ENCODE measurements at places on chromosomes 12 and 14. TPM values are rescaled to one million over a fixed set of nuclear protein-coding genes. Genes with fewer than 3 reads are reported as not detected.

The INHBE gene
- polyA plus RNA-seq, result not detected

The CTSG gene
- 0.08 TPM for polyA plus RNA-seq

The ANKRD33 gene
- polyA plus RNA-seq, result not detected

The ADCY6 gene
- 87.7 TPM for polyA plus RNA-seq

The PGF gene
- polyA plus RNA-seq, result 9.7 TPM

The SPIC gene
- not detected for polyA plus RNA-seq

The INHBC gene
- not detected for polyA plus RNA-seq

- no peaks in the 10 kb centered on the region for H3K27me3 ChIP-seq
- H3K4me1 ChIP-seq, result peaks cover 20% of the 10 kb centered on the region
- no peak for DNase-seq
- H3K4me3 ChIP-seq, result no peak overlapping the region
- H3K27ac ChIP-seq, result no peak overlapping the region
Measured at GRCh38 chr12:26705851-26706250, 127.1 kb downstream of the ITPR2 start.

DNA sequence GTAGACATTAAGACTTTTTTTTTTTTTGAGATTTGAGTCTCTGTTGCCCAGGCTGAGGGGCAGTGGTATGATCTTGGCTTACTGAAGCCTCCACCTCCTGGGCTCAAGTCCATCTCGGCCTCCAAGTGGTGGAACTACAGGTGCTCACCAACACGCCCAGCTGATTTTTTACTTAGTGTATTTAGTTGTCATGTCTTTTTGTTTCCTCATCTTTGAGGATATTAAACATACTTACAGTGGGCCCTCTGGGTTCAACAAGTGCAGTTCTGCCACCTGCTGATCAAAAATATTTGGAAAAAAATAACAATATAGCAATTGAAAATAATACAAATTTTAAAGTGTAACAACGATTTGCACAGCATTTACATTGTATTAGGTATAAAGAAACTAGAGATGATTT lies 4.4 kb upstream of the B4GALNT1 start:
- peaks cover 6% of the 10 kb centered on the region for H3K4me1 ChIP-seq
- no peak for DNase-seq
- no peak overlapping the region for H3K27ac ChIP-seq
- no peak overlapping the region for H3K4me3 ChIP-seq
- no peaks in the 10 kb centered on the region for H3K36me3 ChIP-seq
- H3K27me3 ChIP-seq, result peaks cover 19% of the 10 kb centered on the region

DNA sequence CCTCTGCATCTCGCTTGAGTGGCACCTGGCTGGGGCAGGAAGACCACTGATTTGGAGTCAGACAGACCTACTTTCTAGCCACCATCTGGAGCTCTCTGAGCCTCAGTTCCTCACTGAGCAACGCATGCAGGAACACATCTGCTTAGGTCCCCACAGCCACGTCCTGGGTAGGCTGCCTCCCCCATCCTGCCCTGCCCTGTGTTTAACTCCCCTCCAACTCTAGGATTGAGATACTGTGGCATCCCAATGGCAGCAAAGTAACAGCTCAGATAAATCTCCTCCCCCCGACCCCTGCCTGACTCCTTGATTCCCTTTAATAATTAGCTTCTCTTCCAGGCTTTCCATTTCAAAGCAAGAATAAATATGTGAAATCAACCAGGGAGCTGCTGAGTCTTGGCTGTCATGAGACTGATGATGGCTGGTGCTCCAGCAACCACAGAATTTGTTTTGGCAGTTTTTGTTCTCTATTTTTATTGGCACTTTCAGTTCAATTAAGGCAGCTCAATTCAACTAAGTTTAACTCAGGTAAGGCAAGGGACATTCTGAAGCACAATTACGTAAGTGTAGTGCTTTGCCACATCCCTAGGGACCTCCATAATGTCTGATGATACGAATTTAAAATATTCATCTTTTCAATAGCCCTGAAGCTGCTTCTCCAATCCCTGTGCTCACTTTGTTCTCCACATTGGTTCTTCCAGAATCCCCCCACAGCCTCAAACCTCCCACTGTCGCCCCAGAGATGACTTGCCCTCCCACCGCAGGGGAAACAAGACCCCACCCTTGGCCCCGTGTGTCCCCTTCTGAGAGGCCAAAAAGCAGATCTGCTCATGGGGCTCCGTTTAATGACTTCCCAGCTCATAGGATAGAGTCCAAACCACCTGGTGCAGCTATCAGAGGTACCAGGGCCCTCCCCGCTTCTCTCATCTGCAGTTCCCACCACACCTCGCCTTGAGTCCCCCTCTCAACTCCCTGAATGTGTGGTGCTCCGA lies 58.2 kb downstream of the ESR2 start:
- no peaks in the 10 kb centered on the region for H3K36me3 ChIP-seq
- no peak overlapping the region for H3K4me3 ChIP-seq
- H3K4me1 ChIP-seq, result peaks cover 4% of the 10 kb centered on the region
- no peaks in the 10 kb centered on the region for H3K27me3 ChIP-seq

GRCh38 chr12:31897781-31898503 lies 61.3 kb upstream of the RESF1 start:
- no peaks in the 10 kb centered on the region for H3K36me3 ChIP-seq
- peak; percentile 72 for DNase-seq
- no peak overlapping the region for H3K4me3 ChIP-seq
- H3K4me1 ChIP-seq, result peaks cover 12% of the 10 kb centered on the region
- H3K27me3 ChIP-seq, result no peaks in the 10 kb centered on the region

DNA sequence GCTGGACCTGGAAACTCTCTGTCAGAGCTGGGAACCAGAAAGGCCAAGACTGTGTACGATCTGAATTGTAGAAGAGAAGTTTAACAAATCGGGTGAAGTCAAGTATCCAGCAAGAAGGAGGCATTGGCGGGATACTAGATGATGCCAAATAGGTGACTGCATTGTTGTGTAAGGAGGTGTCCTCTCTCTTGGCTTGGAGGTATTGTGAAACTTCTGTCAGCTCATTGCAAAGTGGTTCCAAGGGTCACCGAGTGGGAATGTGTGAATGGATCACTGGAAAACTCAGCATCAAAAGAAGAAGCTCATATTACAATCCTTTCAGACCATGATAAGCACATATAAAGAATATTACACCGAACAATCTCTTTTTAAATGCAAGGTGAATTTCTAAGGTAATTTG lies 11.7 kb downstream of the NAV3 start:
- peaks cover 9% of the 10 kb centered on the region for H3K4me1 ChIP-seq
- DNase-seq, result no peak
- no peaks in the 10 kb centered on the region for H3K36me3 ChIP-seq
- no peak overlapping the region for H3K4me3 ChIP-seq

GRCh38 chr14:61749264-61749663 lies 13.0 kb upstream of the SNAPC1 start:
- no peak for DNase-seq
- H3K27ac ChIP-seq, result peak overlapping the region; percentile 92
- H3K36me3 ChIP-seq, result peaks cover 4% of the 10 kb centered on the region
- H3K4me1 ChIP-seq, result no peaks in the 10 kb centered on the region
- H3K4me3 ChIP-seq, result peak overlapping the region; percentile 37
- no peaks in the 10 kb centered on the region for H3K27me3 ChIP-seq

DNA sequence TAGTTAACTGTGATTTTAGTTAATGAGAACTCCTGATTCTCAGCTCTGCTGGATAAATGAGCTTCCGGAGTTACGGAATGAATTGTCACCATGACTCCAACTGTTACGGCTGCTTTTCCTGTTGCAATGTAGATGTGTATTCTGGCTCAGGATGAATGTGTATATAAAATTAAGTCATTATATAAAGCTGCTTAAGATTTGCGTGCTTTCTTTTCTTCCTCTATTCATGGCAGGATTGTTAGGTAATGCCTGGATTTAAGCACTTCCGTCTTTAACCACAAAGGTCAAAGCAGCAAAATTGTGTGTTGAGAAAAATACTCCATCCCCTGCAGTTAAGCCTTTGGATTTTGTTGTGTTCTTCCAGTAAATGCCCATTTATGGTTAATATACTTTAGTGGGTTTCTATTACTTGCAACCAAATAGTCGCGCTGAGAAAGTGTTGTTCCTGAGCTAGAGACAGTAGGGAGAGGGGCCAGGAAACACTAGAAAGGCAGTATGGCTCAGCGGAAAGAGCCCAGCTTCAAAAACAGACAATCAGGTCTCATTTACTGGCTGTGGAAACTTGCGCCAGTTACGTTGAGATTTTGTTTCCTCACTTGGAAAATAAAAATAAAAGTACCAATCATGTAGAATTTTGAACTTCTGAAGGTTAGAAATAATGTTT lies 9.4 kb upstream of the CCDC175 start:
- no peaks in the 10 kb centered on the region for H3K36me3 ChIP-seq
- no peaks in the 10 kb centered on the region for H3K27me3 ChIP-seq

DNA sequence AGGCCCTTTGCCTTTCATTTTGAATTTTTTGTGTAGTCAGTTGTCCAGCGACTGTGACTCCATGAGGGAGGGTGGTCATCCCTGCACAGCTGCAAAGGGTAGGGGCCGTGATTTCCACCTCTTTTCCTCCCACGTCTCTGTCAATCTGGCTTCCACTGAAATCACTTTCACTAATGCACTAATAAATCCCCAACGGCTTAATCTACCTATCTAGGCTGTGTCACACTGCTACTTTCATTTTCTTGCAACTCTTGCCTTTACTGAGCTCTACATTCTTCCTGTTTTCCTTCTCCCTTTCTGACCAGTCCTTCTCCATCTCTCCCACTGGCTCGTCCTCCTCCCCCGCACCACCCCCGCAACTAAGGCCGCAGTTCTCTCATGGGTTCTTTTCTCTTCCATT lies 212.3 kb upstream of the FOXN3 start:
- no peak overlapping the region for H3K4me3 ChIP-seq
- H3K36me3 ChIP-seq, result no peaks in the 10 kb centered on the region
- H3K27me3 ChIP-seq, result no peaks in the 10 kb centered on the region
- DNase-seq, result no peak
- H3K27ac ChIP-seq, result no peak overlapping the region
- peaks cover 6% of the 10 kb centered on the region for H3K4me1 ChIP-seq

DNA sequence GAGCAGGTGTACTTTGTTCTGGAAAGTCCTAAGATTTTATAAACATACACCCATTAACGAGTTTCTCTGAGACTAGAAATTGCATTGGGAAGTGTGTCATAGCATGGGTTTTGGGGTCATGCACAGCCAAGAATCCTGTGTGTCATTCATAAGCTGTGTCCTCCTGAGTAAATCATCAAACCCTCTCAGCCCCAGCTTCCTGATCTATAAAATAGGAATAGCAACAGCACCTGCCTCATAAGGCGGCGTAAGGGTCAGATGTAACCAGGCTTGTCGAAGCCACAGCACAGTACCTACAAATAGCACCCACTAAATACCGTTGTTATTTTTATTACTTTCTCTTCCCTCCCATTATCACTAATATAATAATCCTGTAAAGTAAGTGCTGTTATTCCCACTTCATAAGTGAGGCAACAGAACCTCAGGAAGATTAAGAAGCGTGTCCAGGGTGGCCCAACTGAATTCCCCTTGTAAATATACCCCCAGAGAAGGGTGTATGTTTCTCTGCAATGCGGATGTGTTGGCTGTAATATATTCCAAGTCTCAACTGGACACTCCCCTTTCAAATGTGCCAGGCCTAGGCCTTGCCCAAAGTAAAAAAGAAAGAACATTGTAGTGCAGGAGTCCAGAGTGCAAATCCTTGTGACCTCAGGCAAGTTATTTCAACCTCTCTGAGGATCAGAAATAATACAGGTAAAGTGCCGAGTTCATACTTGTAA lies 188.3 kb upstream of the BCL2L14 start:
- H3K27ac ChIP-seq, result no peak overlapping the region
- DNase-seq, result no peak

GRCh38 chr12:44245932-44246331 lies 410.1 kb downstream of the TMEM117 start:
- H3K4me3 ChIP-seq, result no peak overlapping the region
- H3K27me3 ChIP-seq, result no peaks in the 10 kb centered on the region
- DNase-seq, result no peak
- H3K4me1 ChIP-seq, result no peaks in the 10 kb centered on the region

- H3K27ac ChIP-seq, result no peak overlapping the region
Measured at GRCh38 chr12:94242901-94243300, 94.5 kb downstream of the PLXNC1 start.

DNA sequence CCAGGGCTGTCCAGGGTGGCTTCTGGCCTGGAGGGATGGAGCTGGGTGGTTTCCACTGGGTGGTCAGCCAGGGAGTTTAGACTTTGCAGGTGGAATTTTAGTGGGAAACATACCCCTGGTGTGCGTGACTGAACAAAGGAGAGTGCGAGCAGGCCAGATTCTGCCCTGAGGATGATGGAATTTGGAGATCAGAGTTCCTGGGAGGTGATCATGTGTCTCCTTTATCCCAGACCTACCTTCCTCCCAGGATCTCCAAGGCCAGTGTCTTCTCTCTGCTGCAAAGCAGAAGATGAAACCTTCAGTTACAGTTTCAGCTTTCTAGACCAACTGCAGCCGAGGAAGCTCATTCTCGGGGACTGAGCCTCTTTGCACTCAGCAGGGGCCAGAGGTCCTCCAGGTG lies 33.2 kb downstream of the RPH3A start:
- no peaks in the 10 kb centered on the region for H3K36me3 ChIP-seq
- no peaks in the 10 kb centered on the region for H3K4me1 ChIP-seq
- H3K27ac ChIP-seq, result no peak overlapping the region

All from heart left ventricle (tissue), 16 donors.